ENCODE measurements at places on chromosomes 16 and 17. TPM values are rescaled to one million over a fixed set of nuclear protein-coding genes. Genes with fewer than 3 reads are reported as not detected.

- no peak for DNase-seq
- H3K27me3 ChIP-seq: no peaks in the 10 kb centered on the region
- H3K36me3 ChIP-seq: no peaks in the 10 kb centered on the region
- H3K4me3 ChIP-seq: no peak overlapping the region
Measured at GRCh38 chr17:53896047-53896446, 73.3 kb downstream of the KIF2B start.

- no peak overlapping the region for H3K4me3 ChIP-seq
- no peaks in the 10 kb centered on the region for H3K36me3 ChIP-seq
- H3K27me3 ChIP-seq: peaks cover 10% of the 10 kb centered on the region
Measured at GRCh38 chr17:47225436-47225858, 16.3 kb downstream of the MYL4 start.

DNA sequence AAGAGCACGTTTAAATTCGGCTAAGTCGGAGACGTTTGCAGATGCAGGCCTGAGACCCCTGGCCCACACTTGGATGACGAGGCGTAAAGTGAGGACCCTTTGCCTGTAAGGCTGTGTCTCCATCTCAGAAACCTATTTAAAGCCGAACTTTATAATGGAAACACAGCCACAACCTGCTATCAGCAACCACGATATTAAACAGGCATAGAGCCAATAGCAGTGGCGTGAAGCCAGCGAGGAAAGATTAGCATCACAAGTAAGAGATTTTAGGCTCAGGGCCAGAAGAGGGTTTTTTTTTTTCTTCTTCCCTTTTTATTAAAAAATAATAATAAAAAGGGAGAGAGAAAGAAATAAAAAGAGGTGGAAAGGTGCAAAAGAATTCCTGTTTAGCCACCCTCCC lies 111.3 kb upstream of the NOL11 start:
- DNase-seq: no peak
- H3K27me3 ChIP-seq: no peaks in the 10 kb centered on the region
- no peak overlapping the region for H3K4me3 ChIP-seq
- no peaks in the 10 kb centered on the region for H3K36me3 ChIP-seq

TPSAB1 gene
- total RNA-seq: not detected

GPS2 gene
- total RNA-seq: 52.3 TPM

KRTAP3-2 gene
- not detected for total RNA-seq

DNA sequence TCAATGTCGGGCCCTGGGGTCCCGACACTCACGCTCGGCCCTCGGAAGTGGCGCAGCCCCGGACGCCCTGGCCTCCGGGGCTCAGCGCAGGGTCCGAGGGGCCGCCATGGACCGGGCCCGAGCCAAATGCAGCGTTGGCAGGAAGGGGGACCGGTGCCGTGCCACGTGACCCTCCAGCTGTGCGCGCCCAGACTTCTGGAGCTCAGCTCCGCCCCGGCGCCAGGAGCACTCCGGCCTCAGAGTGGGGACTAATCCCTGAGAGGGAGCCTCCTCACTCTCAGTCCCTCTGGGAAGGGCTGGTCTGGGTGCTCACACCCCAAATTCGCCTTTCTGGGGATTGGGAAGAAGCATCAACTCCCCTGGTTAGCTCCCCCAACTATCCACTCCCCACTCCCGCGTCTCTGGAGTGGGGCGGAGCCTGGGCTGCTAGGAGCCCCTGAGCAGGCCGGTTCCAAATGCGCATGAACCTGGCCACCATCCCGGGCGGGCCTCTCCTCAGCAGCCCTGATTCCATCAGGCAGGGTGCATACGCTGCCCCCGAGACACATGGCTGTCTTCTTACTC lies at the start of gene B3GNT9:
Gene B3GNT9, minus strand, starts transcription at position 166 of the 564 bp plus-strand sequence. CDS start 513 bp downstream, outside the sequence.
- peaks cover 22% of the 10 kb centered on the region for H3K36me3 ChIP-seq
- H3K27me3 ChIP-seq: no peaks in the 10 kb centered on the region
- H3K4me3 ChIP-seq: peak within 1 kb of the TSS; percentile 79
- H3K4me1 ChIP-seq: peaks cover 33% of the 10 kb centered on the region
- H3K27ac ChIP-seq: peak within 1 kb of the TSS; percentile 58
- no peak for DNase-seq

DNA sequence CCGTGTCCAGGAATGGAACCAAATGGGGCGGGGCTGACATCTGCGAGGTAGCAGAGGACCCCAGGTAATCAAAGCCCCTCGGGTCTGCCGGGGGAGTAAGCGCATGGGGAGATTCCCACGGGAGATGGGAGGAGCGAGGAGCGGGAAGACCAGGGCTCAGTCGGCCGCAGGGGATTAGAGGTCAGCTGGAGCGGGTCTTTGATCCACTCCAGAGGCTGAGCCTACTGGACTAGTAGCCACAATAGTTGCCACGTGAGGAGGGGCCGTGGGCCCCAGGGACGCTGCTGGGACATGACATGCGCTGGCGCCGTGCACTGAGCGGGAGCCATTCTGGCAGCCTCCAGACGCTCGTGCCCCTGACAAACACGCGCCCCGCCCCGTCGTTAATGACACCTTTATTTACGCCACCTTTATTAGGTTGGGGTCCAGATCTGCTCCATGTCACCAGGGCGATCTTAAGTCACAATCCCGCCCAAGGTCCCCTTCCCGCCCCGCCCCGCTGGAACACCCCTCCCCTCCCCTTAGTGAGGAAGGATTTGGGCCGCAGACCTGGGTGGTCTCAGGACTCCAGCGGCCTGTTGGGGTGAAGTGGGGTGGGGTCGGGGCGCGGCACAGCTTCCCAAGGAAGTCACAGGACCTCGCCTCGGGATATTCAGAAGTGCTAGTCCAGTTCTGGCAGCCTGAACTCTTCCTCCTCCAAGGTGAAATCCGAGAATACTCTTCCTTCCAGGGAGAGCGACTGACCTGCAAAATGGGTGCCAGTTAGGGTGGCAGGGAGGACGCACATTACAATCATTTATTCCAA lies 15.0 kb downstream of the PPY start:
- no peak for DNase-seq
- H3K27ac ChIP-seq: peak overlapping the region; percentile 40
- H3K4me1 ChIP-seq: peaks cover 16% of the 10 kb centered on the region
- H3K4me3 ChIP-seq: peak overlapping the region; percentile 79
- peaks cover 8% of the 10 kb centered on the region for H3K27me3 ChIP-seq

CNGB1 gene
- total RNA-seq: not detected

ITGB4 gene
- 2.7 TPM for total RNA-seq

ELAC2 gene
- 98.7 TPM for total RNA-seq

TMEM256 gene
- total RNA-seq: 54.7 TPM

DNA sequence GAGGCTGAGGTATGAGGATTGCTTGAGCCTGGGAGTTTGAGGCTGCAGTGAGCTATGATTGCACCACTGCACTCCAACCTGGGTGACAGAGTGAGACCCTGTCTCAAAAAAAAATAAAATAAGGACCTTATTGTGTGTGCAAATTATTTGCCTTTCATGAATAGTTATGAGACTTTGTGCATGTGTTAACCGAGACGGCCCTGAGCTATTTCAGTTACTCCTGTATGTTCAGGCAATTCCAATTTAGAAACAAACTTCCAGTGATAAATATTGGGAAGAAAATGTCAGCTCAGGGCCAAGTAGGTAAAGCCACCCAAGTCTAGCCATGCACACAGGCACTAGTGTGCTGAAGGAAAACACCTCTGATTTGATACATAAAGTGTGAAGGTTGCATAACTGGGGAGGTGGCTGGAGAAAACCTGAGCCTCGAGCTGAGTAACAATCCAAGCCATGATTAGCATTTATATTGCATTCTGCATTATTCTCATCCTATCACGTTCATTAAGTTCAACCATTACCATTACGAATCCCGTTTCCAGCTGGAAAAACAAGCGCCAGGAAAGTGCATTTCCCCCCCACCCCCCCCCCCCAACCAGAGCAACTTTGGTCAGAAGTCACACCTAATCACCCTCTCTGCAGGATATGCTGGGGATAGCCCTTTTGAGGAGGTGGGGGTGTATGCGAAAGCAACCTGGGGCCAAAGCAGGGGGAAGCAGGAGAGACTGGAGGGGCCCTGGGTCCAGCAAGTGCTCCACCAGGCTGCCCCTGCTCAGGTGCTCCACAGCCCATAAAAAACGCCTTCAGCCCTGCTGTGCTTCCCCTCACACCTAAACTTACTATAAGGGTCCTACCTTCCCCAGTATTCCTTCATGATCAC lies 18.6 kb upstream of the ENDOV start:
- no peak overlapping the region for H3K4me3 ChIP-seq
- no peak for DNase-seq
- peak overlapping the region; percentile 14 for H3K27ac ChIP-seq
- peaks cover 14% of the 10 kb centered on the region for H3K4me1 ChIP-seq

DNA sequence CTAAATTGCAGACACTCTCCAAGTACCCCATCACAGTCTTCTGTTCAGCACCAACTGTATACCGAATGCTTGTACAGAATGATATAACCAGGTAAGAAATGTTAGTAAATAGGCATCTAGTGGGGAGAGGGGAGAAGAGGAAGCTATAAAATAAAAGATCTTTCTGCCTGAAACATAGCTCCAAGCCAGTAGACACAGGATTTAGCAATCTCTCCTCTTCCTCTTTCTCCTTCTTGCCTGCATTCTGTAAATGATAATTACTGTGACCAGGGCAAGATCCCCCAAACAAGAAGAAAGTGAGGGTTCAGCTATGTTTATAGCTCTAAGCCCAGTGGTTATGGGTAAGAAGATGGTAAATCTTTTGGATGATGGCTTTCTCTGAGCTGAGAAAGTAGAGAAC lies 17.9 kb downstream of the ACSM3 start:
- DNase-seq: no peak
- H3K36me3 ChIP-seq: no peaks in the 10 kb centered on the region
- no peaks in the 10 kb centered on the region for H3K27me3 ChIP-seq
- H3K4me1 ChIP-seq: no peaks in the 10 kb centered on the region
- no peak overlapping the region for H3K27ac ChIP-seq
- H3K4me3 ChIP-seq: no peak overlapping the region

DNA sequence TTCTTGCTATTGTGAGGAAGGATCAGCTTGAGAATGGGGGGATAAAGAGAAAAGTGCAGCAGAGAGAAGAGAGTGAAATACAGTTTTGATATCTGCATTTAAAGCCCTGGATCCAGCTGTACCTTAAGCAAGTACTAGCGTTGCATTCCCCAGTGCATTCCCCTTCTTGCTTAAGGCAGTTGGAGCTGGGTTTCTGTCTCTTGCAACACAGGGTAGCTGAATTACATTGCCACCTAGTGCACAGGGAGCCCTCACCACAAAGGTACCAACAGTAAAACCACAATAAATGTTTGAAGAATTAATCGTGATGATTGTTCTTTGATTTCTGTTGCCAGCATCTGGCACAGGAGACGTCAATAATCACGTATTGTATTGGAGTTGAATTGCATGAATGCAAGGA lies 588.7 kb downstream of the RBFOX1 start:
- no peak overlapping the region for H3K4me3 ChIP-seq
- H3K4me1 ChIP-seq: no peaks in the 10 kb centered on the region
- no peaks in the 10 kb centered on the region for H3K36me3 ChIP-seq
- DNase-seq: no peak
- H3K27me3 ChIP-seq: no peaks in the 10 kb centered on the region

DNA sequence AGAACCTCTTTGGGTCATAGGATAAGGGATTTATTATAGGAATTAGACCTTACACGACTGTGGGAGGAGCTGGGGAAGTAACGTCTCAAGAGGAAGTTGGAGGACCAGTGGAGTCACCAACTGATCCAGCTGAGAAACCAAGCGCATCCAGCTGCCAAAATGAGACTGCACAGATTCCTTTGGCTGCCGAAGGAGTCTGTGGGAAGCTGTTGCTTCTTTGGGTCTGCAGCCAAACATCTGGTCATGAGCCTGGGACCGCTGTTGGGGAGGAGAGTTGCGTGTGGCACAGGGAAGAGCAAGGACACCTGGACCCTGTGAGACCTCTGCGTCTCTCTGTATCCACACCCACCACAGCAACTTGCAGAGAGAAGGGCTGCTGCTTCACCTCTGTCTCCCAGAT lies 2.4 kb upstream of the NACA2 start:
- no peak for DNase-seq
- H3K36me3 ChIP-seq: no peaks in the 10 kb centered on the region
- peaks cover 7% of the 10 kb centered on the region for H3K27me3 ChIP-seq
- no peaks in the 10 kb centered on the region for H3K4me1 ChIP-seq
- no peak overlapping the region for H3K27ac ChIP-seq
- H3K4me3 ChIP-seq: no peak overlapping the region

DPEP2 gene
- 2.6 TPM for total RNA-seq

SLC47A2 gene
- not detected for total RNA-seq

GRCh38 chr17:59027750-59028149 lies 78.9 kb downstream of the TRIM37 start:
- peak overlapping the region; percentile 46 for H3K27ac ChIP-seq
- peaks cover 9% of the 10 kb centered on the region for H3K4me1 ChIP-seq
- no peak for DNase-seq
- no peaks in the 10 kb centered on the region for H3K27me3 ChIP-seq

- no peak overlapping the region for H3K4me3 ChIP-seq
- H3K27me3 ChIP-seq: no peaks in the 10 kb centered on the region
- no peaks in the 10 kb centered on the region for H3K36me3 ChIP-seq
- no peak overlapping the region for H3K27ac ChIP-seq
- DNase-seq: no peak
- no peaks in the 10 kb centered on the region for H3K4me1 ChIP-seq
Measured at GRCh38 chr16:62363501-62363900, 327.3 kb upstream of the CDH8 start.

DNA sequence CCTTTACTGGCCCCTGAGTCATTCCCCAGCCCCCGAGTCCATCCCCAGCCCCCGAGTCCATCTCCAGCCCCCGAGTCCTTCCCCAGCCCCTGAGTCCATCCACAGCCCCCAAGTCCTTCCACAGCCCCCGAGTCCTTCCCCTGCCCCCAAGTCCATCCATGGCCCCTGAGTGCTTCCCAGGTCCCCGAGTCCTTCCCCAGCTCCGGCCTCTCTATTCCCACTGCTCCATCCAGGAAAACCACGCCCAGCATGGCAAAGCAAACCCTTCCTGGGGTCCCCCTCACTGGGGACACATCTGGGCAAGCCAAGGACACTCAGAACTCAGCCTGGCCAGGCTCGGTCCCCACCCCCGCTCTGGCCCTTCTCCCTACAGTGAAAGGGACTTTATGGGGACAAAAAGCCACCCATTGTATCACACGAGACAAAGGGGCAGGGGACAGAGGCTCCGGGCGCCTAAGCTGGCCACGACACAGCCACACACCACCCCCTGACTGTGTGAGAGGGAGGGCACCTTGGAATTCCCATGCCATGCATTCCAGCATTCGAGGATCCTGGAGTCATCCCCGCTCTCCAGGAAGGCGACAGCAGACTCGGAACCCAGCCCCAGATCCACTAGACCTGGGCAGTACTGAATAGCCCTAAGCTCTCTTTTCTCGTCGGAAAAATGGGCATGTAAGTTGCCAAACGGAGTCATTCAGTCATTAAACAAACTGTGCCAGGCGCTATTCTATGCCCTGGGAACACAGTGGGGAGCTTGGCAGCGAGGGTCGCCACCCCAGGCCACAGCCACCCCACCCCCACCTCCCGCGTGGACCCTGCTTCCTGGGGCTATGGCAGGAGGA lies 14.0 kb downstream of the PLLP start:
- peaks cover 13% of the 10 kb centered on the region for H3K4me1 ChIP-seq
- no peak overlapping the region for H3K27ac ChIP-seq
- no peak for DNase-seq
- no peak overlapping the region for H3K4me3 ChIP-seq

OR1F1 gene
- not detected for total RNA-seq

BCL6B gene
- total RNA-seq: 1.5 TPM

TRIM72 gene
- total RNA-seq: 0.10 TPM

- H3K27me3 ChIP-seq: peaks cover 7% of the 10 kb centered on the region
- H3K27ac ChIP-seq: no peak overlapping the region
- H3K4me1 ChIP-seq: no peaks in the 10 kb centered on the region
Measured at GRCh38 chr16:54325616-54326265, 39.2 kb upstream of the IRX3 start.

Data from activated T-helper 1 cell treated with anti-CD3 and anti-CD28 coated beads, Interleukin-12 subunit alpha, Interleukin-12 subunit beta, Interleukin-2, Interleukin-4 antibody, amounts not matched to agents 30 ng/mL and 10 ng/mL and 1 ng/mL, durations not matched to agents 14 hours and 24 hours and 36 hours (primary cell).